ENCODE measurements at places on chromosomes 4 and X.
A peak's percentile ranks its signal among the peaks of the same experiment; 100 is the strongest.

GRCh38 chrX:150697641-150698040 lies 4.4 kb downstream of the MTMR1 start:
- DNase-seq: no peak

- DNase-seq: no peak
These were observed 103.7 kb downstream of the JADE1 start for GRCh38 chr4:128913228-128913627.

GRCh38 chr4:11976726-11977263 lies 548.1 kb upstream of the HS3ST1 start:
- no peak for DNase-seq

DNA sequence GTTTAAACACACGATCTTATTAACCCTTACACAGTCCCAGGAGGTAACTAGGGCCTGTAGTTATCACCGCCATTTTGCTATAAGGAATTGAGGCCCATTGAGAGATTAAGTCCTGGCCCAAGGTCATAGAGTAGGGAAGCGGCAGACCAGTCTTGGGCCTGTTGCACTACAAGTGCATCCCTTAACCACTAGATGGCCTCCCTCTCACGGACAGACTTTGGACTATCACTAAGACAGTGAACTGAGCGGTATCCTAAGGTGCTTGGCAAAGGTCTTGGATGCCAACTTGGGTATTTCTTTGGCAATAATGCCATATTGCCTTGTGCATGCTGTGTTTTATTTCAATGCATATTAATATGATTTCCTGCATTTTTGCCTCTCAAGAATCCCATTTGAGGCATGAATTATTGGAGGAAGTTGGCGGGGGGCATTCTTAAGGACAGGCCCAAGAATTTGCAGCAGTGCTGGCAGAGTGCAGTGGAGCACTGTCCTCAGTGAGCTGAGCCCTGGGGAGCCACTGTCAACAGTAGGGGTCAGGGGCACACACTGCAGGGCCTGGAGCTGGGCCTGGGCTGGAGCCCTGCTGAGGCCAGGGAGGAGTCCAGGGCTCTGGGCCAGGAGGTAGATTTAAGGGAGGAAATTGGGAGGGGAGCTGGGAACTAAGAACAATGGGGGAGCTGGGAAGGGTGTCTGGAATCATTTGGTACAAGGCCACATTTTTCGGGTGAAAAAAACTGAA lies 147.4 kb downstream of the SMIM20 start:
- DNase-seq: peak; percentile 16

DNA sequence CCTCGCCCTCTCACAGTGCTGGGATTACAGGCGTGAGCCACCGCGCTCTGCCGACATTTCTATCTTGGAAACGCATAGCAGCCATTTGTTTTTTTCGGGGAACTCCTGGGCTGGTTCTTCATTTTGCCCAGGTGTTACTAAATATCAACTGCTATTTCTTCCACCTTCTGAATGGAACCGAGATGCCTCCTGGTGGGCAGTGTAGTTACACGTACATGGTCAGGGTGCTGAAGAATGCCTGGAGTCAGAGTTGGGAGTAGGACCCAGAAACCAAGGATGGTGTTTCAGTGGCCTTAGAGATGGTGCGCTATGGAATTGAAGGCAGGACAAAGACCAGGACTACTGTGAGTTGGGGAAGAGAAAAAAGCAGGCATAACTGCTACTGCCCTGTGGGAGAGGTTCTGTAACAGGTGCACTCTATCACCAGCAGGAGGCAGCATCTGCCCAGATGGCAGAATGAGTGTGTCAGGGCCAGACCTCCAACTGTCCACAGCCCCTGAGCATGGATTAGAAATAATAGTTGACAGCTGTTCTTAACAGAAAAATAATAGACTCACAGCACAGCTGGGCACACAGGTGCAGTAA lies 81.7 kb downstream of the ZC4H2 start:
- peak; percentile 53 for DNase-seq

DNA sequence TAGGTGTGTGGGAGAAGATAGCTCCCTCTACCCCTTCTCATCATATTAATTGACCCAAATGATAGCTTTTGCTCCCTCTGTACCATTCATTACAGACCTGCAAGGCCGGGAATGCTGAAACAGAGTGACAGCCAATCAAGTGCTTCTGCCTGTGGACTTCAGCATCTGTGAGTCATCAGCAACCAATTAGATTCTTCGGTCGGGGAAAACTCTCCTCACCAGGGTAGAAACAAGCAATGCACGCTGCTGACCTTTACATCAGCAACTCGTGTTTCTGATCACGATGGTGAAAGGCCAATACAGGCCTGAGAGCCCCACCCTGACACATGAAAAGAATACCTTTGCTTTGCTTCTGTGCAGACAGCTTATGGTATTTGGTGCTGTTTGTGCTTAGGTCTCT lies 347.2 kb upstream of the DDX53 start:
- DNase-seq: no peak

DNA sequence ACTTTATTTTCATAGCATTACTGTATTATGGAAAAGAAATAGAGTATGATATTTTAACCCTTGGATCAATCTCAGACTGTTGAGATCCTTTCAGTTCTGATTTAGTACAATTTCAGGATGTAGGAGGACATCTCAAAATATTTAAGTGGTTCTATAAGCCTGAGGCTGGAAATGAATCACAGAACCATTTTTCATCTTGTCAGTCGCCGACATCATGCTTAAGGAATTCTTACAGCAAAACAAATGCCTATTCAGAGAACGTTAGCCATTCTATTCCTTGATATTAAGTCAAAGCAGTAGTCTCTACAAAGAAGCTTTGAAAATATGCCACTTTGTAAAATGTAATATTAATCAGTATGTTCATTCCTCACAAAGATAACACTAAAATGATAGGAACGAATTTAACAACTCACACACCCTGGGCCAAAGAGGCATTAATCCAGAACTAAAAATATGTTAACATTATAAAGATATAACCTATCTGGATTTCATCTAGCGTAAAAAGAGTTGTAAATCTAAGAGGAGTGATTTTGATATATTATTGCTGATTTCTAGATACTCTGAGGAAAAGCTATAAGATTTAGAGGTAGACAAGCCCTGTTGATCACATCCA lies 152.0 kb downstream of the GASK1B start:
- no peak for DNase-seq

DNA sequence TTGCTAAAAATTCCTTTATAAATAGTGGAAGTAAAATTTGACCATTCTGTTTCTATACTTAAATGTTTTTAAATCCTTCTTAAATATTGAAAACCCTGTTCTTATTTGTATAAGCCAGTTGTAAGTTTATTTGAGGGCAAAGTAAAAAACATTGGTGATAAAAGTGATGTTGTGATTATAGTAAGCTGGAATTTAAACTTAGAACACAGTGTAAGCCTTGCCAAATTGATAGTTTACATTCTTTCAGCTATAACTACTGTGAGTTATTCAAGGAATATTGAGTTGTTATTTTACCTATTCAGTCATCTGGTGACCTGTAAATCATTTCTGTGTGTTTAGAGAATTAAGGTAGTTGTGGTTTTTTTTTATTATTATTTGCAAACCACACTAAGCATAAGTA lies 9.6 kb downstream of the YY2 start:
- DNase-seq: no peak

GRCh38 chr4:98430708-98431403 lies 169.7 kb downstream of the RAP1GDS1 start:
- DNase-seq: no peak

- DNase-seq: no peak
These were observed 9.2 kb upstream of the HMX1 start for GRCh38 chr4:8880851-8881250.

- no peak for DNase-seq
These were observed 184.1 kb downstream of the MID1IP1 start for GRCh38 chrX:38985375-38985774.

Data from endothelial cell (in vitro differentiated cells).